CD4-positive, alpha-beta T cell treated with Interleukin-4 for 1 hour (primary cell): ENCODE measurements at places on chromosomes 7 and 10.

GRCh38 chr10:113171662-113172061 lies 221.6 kb downstream of the TCF7L2 start:
- DNase-seq: no peak

- DNase-seq: no peak
Measured at GRCh38 chr7:141147482-141147881, 73.6 kb downstream of the TMEM178B start.

DNA sequence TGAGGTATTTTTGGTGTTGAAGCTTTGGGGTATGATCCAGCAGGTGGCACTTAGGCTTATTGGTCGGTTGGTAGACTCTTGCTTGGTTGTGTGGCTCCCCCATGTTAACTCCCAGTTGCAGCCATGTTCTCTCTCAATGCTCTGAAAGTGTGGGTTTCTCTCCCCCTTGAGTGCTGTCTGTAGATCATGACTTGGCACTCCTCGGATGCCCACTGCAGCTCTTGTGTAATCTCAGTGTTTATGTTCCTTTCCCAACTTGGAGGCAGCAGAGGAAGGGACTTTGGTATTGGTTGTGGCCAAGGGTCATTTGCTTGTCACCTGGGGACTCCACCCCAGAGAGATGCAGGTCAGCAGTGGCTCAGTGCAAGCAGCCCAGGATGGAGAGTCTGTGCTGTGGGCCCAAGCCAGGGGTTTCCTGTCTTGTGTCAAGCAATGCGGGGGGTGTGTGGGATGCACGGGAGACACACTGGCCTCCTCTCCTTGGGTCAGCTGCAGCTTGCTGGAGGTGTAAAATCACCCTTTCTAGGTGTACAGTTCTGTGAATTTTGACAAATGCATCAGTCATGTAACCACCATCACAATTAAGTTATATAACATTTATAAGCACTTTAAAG lies 36.9 kb downstream of the PIK3CG start:
- no peak for DNase-seq

DNA sequence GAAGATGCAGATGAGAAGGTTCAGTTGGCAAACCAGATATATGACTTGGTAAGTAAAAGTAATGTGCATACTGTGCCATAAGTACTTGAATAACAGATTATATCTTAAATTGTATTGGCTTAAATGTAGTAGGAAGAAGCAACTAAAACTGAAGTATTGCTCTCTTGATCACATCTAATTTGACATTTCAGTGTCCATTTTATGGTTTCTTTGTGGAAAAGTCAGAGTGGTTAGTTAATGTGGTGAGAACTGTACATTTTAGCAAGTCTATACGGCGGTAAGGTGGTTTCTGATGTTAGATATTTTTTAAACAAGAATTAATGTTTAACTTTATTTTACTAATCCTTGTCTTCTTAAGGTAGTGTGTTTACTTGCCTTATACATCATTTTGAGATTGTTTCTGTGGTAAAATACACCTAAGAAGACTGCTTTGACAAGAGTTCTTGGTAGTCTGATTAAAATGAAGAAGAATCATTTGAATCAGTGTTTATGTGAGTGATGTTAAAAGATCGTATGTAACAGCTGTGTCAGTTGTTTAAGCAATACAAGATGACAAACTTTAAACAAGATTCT lies 5.1 kb downstream of the ING3 start:
- no peak for DNase-seq

GRCh38 chr10:63553031-63553430 lies 31.8 kb downstream of the REEP3 start:
- DNase-seq: no peak
